RCC 7860 (cell line): ENCODE measurements at places on chromosomes 13 and 19.

DNA sequence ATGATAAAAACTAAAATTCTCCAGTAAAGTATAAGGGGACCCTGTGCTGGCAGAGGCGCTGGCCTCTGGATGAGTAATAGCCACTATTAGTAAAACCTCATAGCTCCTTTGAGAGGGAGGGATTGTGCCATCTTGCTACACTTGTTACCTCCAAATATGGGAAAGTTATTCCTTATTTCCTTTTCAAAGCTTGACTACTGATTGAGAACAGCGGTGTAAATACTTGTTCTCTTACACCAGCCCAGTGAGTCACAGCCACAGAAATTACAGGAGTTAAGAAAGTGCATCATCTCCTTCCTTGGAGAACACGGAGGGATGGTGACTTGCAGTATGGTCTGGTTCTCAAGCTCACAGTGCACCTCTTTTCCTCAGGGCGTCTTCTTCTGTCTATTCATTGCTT, 379.0 kb downstream of the EFNB2 start:
- peak; percentile 96 for DNase-seq

- DNase-seq, result no peak
Measured at GRCh38 chr13:110245416-110245899, 61.5 kb downstream of the COL4A1 start.

- DNase-seq, result no peak
Measured at GRCh38 chr13:77437267-77437666, 98.2 kb upstream of the SCEL start.

DNA sequence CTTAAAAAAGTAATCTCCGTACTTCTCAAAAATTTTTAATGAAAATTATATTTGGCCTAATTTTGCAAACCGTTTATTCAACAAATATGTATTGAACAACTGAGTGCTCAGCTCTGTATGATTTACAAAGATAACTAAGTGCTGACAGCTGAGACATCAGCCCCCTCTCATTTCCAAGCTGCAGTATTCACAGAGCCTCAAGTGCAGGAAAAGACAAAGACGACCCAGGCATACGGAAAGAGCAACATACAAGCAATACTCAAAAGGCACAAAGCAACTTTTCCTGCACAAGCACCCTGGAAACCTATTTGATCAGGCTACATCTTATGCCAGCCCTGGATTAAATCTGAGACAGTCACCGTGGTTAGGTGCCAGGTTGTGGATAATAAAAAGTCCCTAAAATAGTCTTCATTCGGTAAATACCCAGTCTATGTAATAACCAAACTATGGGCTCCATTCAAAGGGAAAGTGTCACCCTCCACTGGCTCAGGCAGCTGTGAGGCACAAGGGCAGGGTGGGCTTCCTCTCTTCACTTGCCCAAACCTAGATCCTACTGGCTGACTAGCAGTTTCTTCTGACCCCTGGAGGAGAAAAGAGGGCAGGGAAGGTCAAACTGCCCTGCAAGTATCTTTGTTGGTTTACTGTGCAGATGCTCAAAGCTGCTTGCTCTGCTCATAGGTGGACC, 65.5 kb downstream of the TBC1D4 start:
- DNase-seq, result no peak

- DNase-seq, result no peak
Measured at GRCh38 chr19:543910-544608, at the start of gene GZMM. Gene GZMM, plus strand, starts transcription at chr19:544053. Its CDS starts 19 bp downstream, at chr19:544072.

DNA sequence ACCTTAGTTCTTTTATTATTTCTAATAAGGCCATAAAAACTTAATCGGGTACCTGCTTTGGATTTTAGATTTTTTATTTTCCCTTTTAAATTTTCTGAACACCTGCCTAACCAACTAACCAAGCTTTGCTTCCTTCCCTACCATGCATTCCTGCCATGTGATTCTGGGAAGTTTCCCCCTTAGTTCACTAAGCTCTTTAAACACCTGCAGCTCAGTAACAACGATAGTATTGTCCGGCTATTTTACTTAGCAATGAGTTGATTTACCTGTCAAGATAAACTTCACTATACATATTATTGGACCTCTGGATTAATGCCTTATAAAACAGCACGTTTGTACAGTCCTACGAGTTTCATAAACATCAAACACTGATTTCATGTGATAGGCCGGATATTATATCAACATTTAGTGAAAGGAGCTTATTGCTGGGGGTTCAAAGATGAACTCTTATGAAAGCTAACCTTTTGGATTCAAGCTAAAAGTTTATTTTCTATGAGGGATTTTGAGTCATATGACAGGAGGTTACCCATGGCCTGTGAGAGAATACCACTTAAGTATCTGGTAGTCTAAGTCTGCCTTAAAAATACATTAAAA, 81.0 kb upstream of the STARD13 start:
- no peak for DNase-seq

DNA sequence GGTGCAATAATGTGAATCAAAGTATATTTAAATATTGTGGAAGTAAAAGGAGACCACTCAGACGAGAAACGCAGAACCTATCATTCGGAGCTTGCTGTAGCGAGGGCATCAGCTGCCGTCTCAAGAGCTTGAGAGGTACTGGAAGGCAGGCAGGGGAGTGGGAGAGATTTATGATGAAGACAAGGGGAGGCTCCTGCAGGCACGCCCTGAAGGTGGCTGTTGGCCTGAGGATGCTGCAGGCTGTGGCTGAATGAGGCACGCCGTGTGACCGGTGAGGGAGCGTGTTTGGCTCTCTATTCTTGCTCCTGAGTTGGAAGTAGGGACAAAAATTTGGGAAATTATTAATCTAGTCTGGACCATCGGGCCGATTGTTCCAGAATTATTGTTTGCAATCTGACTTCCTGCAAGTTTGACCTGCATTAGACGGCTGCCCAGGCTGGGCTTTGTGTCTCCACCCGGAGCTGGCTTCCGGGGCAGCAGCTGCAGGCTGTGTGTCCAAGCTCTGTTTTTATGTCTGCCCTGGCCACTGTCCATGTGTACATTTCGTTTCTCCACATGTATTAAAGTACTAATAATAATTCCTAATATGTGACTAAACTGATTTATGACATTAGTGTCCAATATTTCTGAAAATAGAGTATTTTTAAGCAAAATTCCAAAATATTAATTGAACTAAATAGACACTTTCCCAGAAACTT, 91.1 kb upstream of the ANKRD10 start:
- no peak for DNase-seq

- no peak for DNase-seq
Measured at GRCh38 chr19:45638930-45639729, at the start of gene EML2. Gene EML2, minus strand, starts transcription at chr19:45639397. Its CDS starts 21 bp downstream, at chr19:45639376.

DNA sequence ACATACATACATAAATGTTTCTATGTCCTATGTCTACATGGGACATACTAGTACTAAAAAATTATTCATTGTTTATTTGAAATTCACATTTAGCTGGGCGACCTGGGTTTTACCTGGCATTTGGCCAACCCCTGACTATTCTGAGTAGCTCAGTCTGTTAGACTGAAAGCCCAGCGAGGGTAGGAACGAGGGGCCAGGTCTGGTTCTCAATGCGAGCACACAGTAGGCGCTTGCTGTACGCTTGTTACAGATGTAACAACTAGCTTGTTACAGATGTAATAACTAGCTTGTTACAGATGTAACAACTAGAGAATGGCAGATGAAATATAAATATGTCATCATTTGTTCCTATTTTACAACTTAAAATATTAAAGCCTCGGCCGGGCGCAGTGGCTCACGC, 920 bp upstream of the ANO8 start:
- no peak for DNase-seq

DNA sequence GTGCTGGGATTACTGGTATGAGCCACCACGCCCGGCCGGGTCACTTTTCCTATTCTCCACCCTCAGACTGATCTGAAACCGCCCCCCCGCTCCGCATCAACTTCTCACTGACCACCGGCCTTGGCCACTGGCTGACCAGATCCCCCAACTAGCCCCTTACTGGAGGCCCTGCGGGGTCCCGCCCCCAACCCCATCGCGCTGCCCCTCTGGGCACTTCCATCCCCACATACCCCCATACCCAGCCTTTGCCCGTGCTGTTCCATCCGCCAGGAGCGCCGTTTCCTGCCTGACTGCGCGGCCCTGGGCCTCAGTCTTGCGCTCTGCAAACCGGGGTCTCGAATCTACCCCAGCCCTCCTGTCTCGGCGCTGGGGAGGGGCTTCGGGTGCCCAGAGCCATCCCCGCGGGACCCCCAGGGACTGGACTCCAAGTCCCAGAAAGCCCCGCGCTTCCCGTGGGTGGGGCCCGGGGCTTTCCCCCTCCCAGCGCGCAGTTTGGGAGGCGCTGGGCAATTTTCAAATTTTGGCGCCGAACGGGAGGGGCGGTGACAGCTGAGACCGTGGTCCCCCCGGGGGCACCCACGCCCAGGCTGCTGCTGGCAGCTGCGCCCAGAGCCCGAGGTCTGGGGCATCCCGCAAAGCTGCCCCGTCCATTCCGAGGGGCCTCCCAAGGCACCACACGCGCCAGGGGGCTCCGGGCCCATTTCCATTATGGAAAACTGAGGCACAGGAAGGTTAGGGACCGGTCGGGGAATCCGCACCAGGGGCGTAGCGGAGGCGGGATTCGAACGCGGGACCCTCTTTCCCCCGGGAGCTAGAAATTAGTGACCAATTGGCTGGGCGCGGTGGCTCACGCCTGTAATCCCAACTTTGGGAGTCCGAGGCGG, 5.2 kb upstream of the LMNB2 start:
- DNase-seq, result peak; percentile 56

GRCh38 chr13:29564818-29565217, 30.7 kb downstream of the SLC7A1 start:
- DNase-seq, result no peak

DNA sequence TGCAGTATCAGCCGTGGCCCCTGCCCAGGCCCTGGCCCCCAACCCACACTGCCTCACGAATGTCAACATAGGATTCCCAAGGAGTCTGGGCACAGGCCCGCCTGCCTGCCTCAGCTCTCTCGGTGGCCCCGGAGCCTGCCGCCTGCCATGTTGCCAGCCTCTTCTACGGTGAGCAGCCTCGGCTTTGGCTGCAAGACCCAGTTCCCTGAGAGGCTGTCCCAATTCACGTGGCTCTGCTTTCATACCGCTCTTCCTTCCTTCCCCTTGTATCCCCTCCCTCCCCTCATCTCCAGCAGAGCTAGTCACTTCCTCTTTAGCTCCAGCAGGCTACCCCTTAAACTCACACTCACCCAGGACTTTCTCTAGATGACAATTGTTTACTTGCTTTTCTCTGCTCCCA, 42.7 kb downstream of the SERP2 start:
- no peak for DNase-seq

DNA sequence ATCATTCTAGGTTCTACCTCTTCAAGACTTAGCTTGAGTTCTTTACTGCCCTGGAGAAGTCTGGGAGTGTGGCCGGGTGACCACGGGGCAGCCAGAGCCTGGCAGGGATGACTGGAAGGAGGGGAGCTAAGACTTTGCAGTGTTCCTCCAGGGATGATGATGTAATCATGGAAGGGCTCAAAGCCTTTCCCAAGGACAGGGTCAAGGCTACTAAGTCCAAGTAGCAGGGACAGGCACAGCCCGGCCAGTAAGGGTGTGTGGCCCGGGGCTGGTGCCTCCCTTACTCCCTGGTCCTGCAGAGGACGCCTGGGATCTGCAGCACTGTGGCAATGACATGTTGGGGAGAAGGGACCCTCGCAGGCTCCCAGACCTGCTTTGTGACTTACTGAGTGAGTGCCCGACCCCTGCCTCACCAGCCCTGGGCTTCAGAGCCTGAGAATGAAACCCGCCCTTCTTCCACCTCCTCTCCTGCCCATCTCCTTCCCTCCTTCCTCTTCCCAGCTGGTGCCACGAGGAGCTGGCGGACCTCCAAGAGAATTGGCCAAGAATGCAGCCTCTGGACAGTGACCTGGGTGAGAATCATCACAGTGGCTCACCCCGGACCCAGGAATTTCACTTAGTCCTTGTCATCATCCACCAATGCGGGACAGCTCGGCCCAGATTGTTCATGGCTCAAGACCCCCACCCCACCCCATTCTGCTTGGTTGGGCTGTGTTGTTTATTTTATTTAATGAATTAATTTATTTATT, 15.6 kb upstream of the FBXO17 start:
- peak; percentile 78 for DNase-seq

DNA sequence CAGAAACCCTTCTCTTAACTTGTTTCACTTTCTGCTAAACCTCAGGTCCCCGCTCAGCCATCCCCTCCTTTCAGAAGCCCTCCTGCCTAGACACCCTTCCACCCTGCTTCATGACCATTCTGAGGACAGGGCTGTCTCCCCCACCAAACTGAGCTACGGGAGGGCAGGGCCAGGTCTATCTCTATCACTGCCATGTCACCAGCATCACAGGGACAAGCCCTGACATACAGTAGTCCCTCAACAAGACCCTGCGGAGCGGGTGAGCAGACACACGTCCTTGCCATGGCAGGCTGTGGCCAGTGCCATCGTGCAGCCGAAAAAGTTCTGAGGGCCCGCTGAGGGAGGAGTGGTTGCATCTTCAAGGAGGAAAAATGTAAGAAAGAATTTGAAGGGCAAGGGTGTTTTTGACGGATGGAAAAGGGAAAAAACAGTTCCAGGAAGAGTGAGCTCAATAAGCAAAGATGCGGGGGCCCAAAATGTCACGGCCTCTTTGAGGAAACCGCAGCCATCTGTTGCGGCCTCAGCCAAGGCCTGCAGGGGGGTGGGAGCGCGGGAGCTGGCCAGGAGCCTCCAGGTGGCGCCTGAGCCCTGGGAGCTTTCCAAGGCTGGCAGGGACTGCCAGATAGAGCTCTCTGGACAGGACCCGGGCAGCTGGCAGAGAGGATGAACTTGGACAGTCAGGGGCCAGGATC, 8.1 kb downstream of the PTGIR start:
- DNase-seq, result peak; percentile 4

DNA sequence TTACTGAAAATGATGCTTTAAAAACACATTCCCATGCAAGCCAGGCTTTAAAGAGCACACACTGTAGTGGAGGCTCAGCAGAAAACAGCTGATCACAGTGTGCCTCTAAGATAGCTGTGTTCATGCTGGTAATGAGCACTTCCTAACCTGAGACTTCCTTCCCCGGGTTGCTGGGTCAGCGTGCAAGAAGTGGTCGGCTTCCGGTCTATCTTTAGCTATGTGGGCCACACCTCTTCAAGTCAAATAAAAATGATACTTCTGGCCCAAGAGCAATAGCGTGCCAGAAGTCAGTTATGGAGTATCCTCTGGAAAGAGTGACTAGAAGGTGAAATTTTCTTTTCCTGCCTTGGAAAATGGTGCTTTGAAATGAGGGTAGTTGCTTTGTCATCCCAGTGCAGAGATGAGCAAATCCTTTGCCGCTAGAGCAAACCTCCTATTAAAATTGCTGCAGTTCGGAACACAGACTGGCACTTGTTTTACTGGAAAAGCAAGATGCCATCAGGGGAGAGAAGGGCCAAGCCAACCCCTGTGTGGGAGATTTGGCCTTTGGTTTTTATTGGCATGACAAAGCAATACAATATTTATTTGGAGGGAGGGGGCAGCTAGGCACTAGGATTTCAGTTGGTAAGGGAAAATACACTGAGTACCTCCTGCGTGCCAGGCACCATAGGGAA, 64.2 kb downstream of the ARHGAP35 start:
- DNase-seq, result no peak
